Tibial nerve (tissue), 4 donors: ENCODE measurements at places on chromosomes 12 and 14.

DNA sequence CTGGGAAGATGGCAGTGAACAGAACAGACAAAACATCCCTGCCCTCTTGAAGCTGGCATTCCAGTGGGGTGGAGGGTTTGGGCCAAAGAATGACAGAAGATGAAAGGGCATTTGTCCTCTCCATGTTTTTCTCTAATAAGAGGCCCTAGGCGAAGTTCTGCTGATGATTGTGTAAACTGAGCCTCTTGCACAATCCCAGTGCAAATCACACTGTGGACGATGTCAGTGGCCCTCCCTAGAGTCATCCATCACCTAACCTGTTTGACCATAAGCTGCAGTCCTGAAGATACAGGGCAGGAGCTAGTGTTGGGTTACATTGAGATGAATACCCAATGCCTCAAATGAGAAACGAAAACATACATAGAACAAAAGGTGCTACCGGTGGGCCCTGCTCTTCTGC lies 622.4 kb upstream of the TBX3 start:
- no peak for DNase-seq

GRCh38 chr14:68539241-68539737 lies 253.6 kb downstream of the ZFP36L1 start:
- DNase-seq: no peak

- DNase-seq: no peak
Measured at GRCh38 chr14:95994593-95994928, 44.6 kb upstream of the C14orf132 start.

- DNase-seq: no peak
Measured at GRCh38 chr14:35351897-35352273, 52.7 kb downstream of the NFKBIA start.

- DNase-seq: no peak
Measured at GRCh38 chr14:73797543-73798265, 53.9 kb upstream of the PTGR2 start.

- no peak for DNase-seq
Measured at GRCh38 chr12:14473707-14474287, 93.9 kb downstream of the PLBD1 start.

GRCh38 chr14:103749860-103750259 lies 34.2 kb downstream of the ZFYVE21 start:
- no peak for DNase-seq

DNA sequence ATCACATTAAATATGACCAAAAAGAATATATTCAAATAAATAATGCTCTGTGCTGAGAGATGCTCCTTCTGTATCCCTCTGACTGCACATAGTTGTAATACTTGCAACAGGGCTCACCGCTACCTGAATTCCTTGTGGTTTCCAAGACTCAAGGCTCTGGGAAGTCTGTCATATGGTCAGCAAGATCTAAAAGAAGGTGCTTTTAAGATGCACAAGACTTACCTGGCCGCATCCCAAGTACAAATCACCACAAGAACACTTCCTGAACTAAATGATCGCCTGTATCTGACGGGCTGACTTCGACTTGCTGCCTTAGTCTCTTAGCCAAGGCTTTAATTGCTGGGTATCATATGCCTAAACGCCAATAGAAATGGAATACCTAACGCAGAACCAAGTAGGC lies 67.2 kb downstream of the HECTD4 start:
- no peak for DNase-seq
